ENCODE measurements at places on chromosomes 1 and 21.

DNA sequence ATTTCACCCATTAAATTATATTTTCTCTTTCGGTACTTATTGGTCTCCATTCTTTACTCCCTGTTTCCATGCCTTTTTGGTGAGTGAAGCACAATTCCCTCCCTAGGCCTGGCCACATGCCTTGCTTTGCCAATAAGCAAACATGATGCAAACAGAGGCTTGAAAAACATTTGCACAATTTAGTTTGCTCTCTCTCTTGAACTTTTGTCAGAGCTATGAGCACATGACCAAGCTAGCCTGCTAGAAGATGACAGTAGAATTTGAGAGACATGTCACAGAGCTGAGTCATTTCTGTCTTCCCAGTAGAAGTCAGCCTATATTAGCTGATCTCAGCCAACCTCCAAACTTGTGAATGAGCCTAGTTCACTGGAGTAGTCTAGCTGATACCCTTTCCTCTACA, 24.6 kb downstream of the ANGPTL3 start:
- DNase-seq, result peak; percentile 94

- no peak for DNase-seq
Observed at GRCh38 chr1:109191377-109191776, 22.3 kb upstream of the SARS1 start.

DNA sequence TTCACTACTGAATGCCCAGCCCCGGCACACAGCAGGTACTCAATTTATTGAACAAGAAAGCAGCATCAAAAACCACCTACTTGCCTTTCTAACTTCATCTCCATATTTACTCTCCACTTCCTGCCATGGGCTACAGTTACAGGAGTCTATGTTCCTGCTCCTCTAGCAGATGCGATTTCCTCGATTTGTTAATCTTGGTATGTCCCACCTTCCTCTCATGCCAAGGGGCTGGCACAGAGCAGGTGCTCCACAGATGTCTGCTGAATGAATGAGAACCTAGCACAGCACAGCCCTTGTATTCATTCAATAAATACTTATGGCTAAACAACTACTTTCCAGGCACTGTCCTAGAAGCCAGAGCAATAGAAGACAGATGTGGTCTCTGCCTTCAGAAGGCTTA, 12.2 kb downstream of the PAFAH2 start:
- no peak for DNase-seq

- DNase-seq, result no peak
Observed at GRCh38 chr21:36159356-36159921, 2.8 kb downstream of the DOP1B start.

DNA sequence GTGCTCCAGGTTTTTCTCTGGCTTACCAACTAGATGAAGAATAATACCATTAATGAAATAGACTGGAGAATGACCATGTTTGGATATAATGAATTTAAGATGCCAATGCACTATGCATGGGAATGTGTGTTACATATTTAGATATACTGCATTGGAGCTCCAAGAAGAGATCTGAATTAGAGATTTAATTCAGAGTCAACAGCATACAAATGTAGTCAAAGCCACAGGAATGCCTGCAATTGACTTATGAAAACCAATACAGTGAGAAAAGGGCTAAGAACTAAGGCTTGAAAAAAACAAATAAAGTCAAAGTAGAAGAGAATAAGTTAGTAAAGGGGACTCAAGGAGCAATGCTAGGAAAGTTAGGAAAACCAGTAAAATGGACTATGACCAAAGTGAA, 59.1 kb downstream of the USP24 start:
- no peak for DNase-seq

DNA sequence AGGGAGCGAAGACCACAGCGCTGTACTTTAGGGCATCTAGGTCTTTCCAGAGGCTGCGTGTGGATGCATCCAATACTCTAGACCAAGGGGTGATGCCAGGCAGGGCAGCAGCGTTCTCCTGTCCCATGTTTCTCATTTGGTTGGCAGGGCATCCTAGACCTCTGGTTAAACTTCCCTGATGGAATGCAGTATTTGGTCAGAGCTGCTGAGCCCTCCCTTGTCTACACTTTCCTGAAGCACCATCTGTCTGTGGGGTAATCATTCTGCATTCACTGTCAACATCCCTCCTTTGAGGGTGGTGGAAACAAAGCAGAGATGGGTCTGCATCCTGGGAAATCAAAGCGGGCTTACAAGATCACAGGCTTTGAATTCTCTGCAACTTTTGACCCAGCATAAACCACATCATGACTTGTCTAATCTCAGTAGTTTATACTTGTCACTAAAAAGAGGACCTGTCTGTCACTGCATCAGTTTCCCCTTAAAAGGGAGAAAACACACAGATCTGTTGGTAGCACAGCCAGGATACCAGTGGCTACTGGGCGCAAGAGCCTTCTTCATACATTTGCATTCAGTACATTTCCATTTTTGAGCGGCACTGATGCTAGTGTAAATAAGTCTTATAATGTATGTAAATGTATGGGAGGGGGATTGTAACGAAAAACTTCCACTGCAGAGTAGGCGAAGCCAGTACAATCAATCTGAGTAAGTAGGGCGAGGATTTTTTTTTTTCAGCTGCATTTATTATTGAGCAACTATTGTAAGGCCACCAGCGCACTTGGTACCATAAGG, 106.3 kb downstream of the GALNT2 start:
- no peak for DNase-seq

DNA sequence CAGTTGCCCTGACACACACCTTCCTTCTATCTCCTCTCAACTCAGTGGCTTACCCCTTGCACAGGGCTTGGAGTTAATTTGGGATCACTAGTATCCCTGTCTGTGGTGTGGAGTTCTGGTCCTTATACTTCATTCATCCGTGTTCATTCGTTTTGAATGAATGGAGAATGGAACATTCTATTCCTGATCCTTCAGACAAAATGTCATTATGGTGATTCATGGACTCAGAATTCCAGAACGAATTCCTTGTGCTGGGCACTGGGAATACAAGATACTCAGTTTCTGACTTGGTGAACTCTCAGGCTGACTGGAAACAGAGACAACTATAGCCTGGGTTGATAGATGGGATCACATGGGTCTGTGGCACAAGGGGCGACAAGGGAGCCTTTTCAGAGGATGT, 49.9 kb upstream of the TRABD2B start:
- peak; percentile 85 for DNase-seq

DNA sequence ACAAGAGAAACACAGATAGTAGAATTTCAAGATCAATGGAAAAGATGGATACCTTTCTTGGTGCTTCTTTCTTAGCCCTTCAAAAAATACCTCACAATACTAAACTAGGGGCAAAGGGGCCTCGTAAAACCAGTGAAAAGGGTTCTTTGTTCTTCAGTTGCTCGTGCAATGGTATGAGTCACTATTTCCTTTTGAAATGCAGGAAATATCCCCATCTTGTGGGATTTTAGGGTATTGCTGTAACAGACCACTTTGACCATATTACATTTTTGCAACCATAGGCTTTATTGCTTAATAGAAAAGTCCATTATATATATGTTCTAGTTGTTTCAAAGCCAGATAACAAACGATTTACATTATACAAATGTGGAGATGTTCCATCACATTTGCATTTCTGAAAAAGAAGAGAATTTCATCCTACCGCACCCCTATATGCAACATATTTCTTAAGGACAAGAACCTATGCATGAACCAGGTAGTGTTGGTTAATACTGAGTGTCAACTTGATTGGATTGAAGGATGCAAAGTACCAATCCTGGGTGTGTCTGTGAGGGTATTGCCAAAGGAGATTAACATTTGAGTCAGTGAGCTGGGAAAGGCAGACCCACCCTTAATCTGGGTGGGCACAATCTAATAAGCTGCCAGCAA, 88.6 kb upstream of the PKN2 start:
- DNase-seq, result peak; percentile 41
